ENCODE measurements at places on chromosomes 7 and 10.
A peak's percentile ranks its signal among the peaks of the same experiment; 100 is the strongest.

DNA sequence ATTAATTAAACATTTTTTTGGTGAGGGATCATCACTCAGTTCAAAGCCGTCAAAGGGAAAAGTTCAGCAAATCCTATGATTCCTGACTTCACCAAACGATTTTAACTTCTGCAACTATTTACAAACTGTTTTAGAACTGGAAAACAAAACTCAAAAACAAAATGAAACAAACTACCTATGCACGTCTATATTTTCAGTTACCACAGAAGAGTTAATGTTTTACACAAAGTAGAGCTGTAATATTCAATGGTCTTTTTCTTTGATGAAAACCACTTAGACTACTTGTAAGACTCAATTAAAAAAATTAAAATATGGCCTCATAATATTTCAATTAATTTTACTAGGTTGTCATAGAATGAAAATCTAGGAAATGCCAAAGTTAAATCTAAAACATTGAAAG, 131.5 kb downstream of the ATE1 start:
- DNase-seq: no peak

DNA sequence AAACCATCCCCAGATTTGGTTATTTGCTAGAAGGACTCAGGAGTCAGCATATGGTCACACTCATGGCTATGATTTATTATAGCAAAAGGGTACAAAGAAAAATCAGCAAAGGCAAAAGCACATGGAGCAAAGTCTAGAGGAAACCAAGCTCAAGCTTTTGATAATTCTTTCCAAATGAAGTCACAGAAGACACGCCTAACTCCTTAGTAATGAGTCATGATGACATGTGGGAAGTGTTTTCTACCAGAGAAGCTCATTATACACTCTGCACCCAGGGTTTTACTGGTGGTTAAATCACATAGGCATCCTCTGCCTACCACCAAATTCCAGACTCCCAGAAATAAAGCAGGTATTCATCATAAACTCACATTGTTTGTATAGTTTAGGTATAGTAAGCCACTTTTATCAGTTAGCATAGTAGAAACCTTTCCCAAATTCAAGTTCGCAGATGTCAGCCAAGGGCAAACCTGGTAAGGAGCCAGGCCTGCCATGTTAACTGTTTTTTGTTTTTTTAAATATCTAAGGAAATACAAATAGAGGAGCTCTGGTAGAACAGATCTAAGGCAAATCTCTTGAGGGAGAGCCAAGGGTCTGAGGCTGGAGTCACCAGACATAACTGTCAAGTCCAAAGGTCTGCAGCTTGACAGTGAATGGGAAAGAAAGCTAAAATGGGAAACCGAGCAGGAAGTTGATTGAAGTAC, 15.4 kb upstream of the HIBADH start:
- DNase-seq: no peak

- DNase-seq: no peak
These were observed 20.9 kb downstream of the SLC29A3 start for GRCh38 chr10:71339796-71340589.

DNA sequence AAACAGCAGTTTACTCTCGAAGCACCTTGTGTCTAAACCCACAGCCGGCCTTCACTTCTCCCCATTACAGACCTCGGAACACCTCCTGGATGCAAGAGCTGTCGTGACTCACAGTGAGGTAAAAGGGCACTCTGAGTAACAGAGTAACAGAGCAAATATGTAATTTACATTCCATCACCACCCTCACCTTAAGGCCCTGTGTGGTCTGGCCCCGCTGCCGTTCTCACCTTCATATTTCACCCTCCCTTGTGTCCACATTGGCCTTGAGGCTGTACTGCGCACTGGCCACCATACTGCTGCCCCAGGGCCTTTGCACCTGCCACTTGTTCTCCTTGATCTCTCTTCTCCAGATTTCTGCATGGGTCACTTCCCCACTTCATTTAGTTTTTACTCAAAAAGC, 12.6 kb downstream of the FFAR4 start:
- DNase-seq: no peak

GRCh38 chr7:105677817-105678573, 96.7 kb upstream of the EFCAB10 start:
- DNase-seq: peak; percentile 79

DNA sequence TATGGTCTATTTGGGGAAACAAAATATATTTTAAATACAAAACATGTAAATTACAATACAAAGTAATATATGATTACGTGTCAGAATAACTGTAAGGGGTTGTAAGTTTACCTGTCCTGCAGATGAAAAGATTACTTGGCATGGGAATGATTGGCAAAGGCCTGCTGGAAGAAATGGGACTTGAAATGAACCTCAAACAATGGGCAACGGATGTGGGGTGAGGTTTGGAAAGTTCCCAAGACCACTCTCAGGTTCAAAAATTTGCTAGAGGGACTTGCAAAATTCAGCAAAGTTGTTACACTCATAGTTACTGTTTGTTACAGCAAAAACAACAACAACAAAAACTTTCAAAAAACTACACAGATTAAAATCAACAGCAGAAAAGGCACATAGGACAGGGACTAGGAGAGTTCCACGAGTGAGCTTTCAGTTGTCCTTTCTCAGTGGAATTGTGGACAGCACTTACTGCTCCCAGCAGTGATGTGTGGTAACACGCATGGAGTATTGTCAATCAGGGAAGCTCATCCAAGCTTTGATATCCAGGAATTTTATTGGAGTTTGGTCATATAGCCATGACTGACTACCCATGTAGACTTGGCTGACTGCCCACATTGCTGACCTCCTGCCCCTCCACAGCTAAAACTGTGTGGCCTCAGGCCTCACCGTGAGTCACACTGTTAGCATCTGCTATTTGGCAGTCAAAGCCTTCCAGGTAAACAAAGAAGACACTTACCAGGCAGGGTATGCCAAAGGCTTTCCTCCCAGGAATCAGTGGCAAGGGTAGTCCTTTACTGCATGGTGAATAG, 43.8 kb downstream of the EXOC6 start:
- DNase-seq: no peak

DNA sequence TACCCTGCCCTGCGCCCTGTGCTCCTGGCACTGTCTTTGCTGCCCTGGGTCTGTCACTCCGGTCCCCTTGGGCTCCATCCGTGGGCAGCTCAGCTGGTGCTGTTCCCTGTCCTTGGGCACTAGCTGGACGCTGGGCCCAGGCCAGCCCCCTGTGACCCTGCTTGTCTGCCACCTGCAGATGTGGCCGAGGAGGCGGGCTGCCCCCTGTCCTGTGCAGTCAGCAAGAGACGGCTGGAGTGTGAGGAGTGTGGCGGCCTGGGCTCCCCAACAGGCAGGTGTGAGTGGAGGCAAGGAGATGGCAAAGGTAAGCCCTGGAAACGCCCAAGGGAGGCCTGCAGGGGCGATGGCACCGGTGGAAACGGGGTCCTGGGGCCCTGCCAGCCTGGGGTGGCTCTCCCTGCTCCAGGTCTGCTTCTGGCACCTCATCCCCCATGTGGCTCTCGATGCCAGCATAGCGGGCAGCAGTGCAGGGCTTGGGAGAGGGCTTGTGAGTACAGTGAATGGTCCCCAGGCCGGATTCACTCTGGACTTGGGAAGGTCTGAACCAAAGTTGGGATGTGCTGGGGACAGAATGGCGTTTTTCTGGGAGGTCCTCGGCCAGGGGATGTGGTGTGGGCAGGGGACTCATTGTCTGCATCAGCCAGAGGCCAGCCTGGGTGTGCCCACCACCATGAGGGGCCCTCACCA, 26.2 kb upstream of the CSGALNACT2 start:
- DNase-seq: no peak

- DNase-seq: no peak
These were observed 124.8 kb downstream of the ACTR3B start for GRCh38 chr7:152884321-152884720.

DNA sequence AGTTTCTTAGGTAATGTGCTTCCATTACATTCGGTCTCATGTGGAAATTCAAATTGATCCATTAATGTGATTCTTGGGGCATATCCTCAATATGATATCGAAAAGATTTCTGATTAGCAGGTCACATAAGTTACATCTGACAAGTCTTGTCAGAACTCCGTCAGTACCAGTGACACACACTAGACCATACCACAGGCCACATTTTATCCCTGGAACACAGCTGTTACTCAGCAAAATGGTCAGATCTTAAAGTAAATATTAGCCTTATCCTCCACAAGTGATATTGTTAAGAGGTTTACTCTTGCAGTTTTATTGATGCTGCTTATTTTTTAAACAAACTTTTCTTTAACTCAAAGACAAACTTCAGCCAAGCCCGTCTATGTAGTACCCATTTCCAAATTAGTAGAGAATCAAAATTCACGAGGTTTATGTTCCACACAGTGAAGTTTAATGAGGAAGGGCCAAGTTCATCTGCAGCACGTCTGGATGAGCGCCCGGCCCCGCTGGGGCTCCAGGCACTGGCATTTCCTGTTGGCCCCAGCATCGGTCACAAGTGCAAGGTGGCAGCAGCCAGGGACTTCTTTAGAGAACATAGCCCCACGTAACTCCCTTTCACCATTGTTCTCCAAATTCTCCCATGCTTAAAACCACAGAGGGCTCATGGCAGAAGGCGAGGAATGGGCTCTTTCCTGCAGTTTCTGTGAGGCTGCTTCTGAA, 132.2 kb downstream of the VIPR2 start:
- DNase-seq: no peak

DNA sequence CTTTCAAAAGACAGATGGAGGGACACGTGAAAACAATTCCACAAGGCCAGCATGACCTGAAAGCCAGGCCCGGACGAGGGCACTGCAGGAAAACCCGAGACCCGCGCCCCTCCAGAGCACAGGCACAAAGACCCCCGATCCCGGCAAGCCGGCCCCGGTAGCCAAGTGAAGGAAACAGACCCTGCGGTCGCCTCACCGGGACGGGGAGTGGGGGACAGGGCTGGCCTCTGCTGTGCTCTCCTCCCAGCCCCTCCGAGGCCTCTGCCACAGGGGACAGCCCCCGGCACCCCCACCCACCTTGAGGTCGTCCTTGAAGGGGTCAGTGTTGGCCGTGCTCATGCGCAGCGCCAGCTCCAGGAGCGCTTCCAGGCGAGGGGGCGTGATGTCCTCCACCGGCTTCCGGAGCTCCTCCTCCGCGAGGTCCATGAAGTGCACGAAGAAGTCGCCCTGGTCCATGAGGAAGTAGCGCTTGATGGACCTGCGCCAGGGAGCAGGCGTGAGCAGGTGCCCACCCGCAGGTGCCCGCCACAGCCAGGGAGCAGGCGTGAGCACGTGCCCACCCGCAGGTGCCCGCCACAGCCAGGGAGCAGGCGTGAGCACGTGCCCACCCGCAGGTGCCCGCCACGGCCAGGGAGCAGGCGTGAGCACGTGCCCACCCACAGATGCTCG, 11.3 kb upstream of the ADAM8 start:
- no peak for DNase-seq

- no peak for DNase-seq
These were observed 5.6 kb upstream of the PPP1R35 start for GRCh38 chr7:100441641-100442535.

DNA sequence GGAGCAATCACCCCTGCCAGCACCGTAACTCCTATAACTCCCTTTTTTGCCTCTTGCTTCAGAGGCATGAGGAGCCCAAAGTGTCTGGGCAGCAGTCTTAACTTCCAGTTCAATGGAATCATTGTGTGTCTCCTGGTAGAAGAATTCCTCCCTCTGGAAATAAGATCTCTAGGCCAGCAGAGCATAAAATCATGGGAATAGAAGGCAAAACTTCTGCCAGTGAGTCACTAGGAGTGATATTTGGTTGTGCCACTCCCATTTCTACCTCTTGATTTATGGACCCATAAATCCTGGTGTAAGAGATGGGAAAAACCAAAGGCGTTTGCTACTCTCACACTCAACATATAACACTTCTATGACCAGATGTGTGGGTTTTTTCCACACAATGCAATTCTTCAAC, 104.9 kb upstream of the FAM180A start:
- DNase-seq: no peak

- no peak for DNase-seq
These were observed 151.4 kb upstream of the PPP1R3A start for GRCh38 chr7:114070246-114070645.

- DNase-seq: no peak
These were observed 24.3 kb downstream of the PRLHR start for GRCh38 chr10:118571123-118571522.

- DNase-seq: no peak
These were observed 434.0 kb downstream of the INHBA start for GRCh38 chr7:41268878-41269277.

DNA sequence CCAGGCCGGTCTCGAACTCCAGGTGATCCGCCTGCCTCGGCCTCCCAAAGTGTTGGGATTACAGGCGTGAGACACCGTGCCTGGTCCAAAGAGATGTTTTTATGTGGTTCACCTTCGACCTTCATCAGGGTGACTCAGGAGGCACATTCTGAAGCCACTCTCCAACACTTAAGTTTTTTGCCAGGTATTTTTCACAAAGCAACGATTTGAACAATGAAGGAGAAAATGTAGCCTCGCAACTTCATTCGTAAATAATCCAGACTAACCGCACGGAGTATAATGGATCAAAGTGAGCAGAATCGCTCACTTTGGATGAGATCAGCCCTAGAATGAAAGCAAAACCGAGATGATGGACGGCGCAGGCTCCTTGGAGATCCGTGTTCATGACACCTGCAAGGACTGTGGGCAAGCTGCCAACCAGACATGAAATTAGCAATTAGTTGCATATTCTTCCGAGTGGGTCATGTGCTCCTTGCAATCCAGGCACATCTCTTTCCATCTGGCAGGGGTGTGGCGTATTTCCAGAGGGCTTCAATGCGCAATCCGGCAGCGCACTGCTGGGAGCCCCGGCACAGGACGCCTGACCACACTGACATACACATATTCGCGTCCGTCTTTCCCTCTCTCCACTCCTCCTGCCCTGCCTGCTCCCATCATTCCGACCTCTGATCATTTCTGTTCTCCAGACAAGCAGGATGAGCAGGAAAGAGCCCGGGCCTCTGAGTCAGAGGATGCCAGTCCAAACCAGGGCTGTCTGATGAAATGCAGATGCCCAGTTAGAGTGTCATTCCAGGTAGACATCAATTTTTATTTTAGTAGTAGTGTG, 148.4 kb downstream of the KLF6 start:
- DNase-seq: no peak

GRCh38 chr7:17939606-17940301, 540 bp downstream of the SNX13 start:
- peak; percentile 46 for DNase-seq

- no peak for DNase-seq
These were observed 53.6 kb downstream of the SPOCK2 start for GRCh38 chr10:72034761-72035160.

GRCh38 chr10:59891349-59891748, 15.0 kb downstream of the CCDC6 start:
- DNase-seq: no peak

GRCh38 chr7:75981453-75982305, 12.7 kb downstream of the TMEM120A start:
- DNase-seq: no peak

DNA sequence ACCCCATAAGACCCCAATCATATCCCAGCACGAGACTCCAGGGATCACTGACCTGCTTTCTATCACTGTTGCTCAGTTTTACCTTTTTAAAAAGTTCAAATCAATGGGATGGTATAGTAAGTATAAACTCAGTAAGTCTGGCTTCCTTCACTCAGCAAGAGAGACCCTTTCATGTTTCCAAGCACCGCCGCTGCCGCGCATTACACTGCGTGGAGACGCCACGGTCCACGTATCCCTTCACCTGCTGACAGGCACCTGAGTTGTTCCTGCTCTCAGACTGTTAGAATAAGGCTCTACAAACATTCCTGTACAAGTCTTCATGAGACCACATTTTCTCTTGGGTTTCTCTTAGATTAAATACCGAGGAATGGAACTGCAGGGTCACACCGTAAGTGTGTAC, 28.3 kb downstream of the MAD1L1 start:
- DNase-seq: no peak

GRCh38 chr10:24223953-24224352, 15.0 kb downstream of the KIAA1217 start:
- DNase-seq: no peak
